ENCODE measurements at places on chromosomes 2 and 18. TPM values are rescaled to one million over a fixed set of nuclear protein-coding genes. Genes with fewer than 3 reads are reported as not detected.

POLE4 gene
- total RNA-seq = 48.7 TPM

FN1 gene
- total RNA-seq = 27,606 TPM

CRYBA2 gene
- not detected for total RNA-seq

MRPL44 gene
- total RNA-seq = 31.1 TPM

CTLA4 gene
- total RNA-seq = not detected

UGT1A3 gene
- total RNA-seq = not detected

NEURL3 gene
- not detected for total RNA-seq

ANKAR gene
- total RNA-seq = 4.3 TPM

LIMS4 gene
- 15.1 TPM for total RNA-seq

GALNT13 gene
- total RNA-seq = under 0.01 TPM

TEKT4 gene
- not detected for total RNA-seq

C2orf49 gene
- 8.7 TPM for total RNA-seq

MAP3K19 gene
- not detected for total RNA-seq

MERTK gene
- 1.1 TPM for total RNA-seq

TRIM54 gene
- total RNA-seq = not detected

DDX18 gene
- total RNA-seq = 24.7 TPM

KCNK3 gene
- under 0.01 TPM for total RNA-seq

ALPP gene
- total RNA-seq = not detected

SERPINB4 gene
- not detected for total RNA-seq

MAP2 gene
- 3.4 TPM for total RNA-seq

CHRNG gene
- total RNA-seq = not detected

KIAA2012 gene
- not detected for total RNA-seq

KLHL14 gene
- not detected for total RNA-seq

AKAIN1 gene
- total RNA-seq = not detected

LOXL3 gene
- 76.8 TPM for total RNA-seq
